ENCODE measurements at places on chromosomes 3 and 15.

GRCh38 chr3:61974662-61975061 is 398.7 kb downstream of the FEZF2 start:
- DNase-seq: no peak

DNA sequence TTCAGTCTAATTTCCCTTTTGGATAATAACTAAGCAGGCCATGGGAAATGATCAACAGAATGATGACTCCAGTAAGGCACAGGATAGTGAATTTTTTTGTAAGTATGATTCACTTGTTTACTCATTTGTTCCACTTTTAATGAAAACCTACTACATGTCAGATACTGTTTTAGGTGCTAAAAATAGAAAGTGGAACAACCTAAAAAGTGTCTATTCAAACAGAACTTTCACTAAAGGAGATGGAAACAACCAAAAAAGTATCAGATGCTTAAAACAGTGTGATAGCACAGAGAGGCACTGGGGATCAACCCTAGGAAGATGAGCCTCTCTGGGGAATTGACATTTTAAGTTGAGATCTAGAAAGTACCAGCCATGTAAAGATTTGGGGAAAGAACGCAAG is 11.1 kb downstream of the RYK start:
- no peak for DNase-seq

DNA sequence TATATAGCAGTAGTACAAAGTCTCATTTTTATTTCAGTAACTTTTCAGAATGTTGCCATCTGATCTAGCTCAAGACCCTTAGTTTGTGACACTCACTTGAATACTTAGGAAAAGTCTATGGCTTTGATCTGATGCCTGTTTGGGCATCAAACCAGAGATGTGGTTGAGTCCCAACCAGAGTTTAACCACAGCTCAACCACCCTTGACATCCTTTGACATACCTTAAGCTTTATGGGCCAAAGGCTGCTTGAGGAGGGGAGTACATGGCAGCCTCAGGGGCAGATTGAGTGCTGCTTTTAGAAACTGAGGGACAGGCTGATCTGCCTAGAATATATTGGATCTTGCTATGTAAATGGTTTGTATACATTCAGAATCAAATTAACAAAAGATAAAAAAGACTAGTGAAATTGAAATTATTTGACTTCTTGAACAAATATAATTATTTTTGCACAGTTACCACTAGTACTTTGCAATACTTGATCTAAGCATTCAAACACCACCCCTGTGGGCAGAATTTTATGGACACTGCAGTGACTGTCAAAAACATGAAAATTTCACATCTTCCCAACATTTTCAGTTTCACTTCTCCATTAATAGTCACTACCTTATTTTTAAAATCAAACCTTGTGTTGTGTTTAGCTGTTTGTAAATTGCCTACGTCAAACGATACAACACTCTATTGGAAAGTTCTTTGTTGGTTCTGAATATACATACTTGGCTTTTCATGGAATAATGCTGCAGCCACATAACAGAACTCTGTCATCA is 199.8 kb downstream of the UBE2E2 start:
- DNase-seq: no peak

- no peak for DNase-seq
These were observed 86.7 kb downstream of the PEAK1 start for GRCh38 chr15:77333166-77333565.

- DNase-seq: no peak
These were observed 204.6 kb downstream of the OPA1 start for GRCh38 chr3:193797566-193797965.

- no peak for DNase-seq
These were observed 67.2 kb downstream of the EIF4E3 start for GRCh38 chr3:71657831-71658530.

DNA sequence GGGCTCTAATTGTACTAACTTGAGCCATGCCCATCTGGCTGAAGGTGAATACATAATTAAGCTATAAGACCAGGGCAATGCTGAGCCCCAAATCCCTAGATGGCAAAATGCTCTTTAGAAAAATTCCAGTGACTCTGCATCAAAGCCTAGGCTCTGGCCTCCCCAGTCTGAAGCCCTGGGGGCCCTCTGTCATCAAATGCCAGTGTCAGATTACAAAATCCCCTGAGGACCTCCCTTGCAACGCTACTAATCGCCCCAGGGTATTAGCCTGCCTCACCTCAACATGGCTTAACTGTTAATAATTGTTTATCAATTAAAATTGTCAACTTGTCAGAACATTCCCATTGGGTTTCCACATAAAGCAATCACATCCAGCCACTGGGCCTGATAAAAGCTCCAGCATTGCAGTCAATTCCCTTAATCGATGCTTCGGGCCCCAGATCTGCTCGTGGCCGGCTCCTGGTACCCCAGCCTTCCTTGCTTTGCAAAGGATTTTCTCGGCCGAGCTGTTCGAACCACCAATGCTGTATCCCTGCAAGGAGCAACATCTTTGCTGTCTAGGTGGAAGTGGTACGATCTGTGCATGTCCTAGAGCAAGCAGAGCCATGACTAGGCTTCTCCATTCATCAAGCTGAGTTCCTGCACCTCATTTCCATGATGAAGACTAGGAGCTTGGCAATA is 151.7 kb downstream of the MEGF11 start:
- no peak for DNase-seq

DNA sequence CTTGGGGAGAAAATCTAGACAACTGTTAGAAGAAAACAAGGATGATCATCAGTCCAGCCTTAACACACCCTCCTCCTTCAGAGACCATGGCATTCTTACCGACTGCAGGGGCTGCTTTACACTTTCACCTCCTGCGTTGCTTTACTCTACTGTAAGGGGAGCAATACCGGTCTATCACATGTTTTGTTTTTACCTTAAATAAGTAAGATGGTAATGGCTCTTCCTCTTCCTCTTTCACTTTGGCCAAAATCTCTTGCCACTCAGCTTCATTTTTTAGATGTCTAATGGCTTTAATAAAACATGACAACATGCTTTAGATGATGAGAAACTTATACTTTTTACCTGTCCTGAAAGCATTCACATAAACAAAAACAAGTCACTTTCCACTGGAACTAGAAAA is 33.4 kb upstream of the STIMATE start:
- DNase-seq: no peak

DNA sequence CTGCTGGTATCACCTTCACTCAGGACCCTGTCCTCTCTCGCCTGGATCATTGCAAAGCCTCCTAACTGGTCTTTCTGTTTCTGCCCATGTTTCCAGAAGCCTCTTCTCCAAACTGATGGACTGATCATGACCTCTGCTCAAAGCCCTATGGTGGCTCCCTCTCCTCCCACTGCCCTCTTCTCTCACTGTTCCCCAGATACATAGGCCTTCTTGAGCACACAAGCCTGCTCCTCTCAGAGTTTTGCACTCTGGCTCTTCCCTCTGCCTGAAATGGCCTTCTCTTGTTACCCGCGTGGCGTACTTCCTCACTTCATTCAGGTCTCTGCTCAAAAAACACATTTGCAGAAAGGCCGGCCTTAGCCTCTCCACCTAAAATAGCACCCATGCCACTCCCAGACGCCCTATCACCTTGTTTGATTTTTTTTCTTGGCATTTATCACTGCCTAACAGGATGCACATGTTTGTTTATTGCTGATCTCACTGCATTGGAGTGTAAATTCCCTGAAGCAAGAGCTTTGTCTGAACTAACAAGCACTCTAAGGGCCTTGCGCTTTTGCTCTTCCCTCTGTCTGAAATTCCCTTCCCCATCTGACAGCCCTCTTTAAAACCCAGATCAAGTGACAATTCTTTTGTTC is 1.4 kb upstream of the ETFA start:
- no peak for DNase-seq

DNA sequence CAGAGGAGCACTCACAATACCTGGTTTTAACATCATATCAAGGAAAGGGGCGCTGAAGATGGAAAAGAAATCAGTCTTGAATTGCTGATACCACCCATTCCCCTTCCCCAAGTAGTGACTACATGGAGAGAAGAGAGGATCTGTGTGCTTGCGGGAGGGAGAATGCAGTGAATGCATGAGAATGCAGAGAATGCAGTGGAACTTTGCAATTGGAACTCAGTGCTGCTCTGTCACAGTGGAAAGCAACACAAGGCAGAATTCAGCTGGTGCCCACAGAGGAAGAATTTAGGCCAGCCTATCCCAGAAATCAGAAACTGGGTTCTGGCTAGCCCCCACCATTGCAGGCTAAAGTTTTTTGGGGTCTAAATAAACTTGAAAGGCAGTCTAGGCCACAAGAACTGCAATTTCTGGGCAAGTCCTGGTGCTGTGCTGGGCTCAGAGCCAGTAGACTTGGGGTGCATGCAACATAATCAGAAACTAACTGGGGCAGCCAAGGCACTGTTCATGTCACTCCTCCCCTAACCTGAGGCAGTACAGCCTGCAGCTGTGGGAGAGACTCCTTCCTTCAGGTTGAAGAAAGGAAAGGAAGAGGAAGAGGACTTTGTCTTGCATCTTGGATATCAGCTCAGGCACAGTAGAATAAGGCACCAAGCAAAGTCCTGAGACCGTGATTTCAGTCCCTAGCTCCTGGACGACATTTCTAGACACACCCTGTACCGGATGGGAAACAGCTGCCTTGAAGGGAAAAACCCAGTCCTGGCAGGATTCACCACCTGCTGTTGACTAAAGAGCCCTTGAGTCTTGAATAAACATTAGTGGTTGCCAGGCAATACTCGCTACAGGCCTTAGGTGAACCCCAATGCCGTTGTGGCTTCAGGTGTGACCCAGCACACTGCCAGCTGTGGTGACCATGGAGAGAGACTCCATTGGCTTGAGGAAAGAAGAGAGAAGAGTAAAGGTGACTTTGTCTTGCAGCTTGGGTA is 329.3 kb downstream of the TBL1XR1 start:
- DNase-seq: peak; percentile 10
